ENCODE measurements at places on chromosomes 11 and 22. TPM values are rescaled to one million over a fixed set of nuclear protein-coding genes. Genes with fewer than 3 reads are reported as not detected.

IRAG1 gene
- 14.8 TPM for total RNA-seq

VPS11 gene
- total RNA-seq = 17.4 TPM

SEPTIN3 gene
- total RNA-seq = not detected

USH1C gene
- total RNA-seq = not detected

POTEH gene
- not detected for total RNA-seq

MS4A12 gene
- total RNA-seq = not detected

SFI1 gene
- 13.8 TPM for total RNA-seq

Measured in regular cardiac myocyte (primary cell).